ENCODE measurements at places on chromosomes 16 and 17.

GRCh38 chr17:55330344-55330933, 65.7 kb downstream of the HLF start:
- DNase-seq, result no peak

DNA sequence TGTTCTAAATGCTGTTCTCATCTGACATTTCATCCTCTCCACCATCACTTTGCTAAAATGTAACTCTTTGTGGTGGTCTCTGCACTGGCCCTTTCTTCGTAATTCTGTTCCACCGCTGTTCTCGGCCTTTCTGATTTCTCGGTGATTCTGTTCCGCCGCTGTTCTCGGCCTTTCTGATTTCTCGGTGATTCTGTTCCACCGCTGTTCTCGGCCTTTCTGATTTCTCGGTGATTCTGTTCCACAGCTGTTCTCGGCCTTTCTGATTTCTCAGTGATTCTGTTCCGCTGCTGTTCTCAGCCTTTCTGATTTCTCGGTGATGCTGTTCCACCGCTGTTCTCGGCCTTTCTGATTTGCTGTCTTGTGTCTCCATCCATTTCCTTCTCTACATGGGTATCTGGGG, 12.3 kb downstream of the FOXF1 start:
- no peak for DNase-seq

DNA sequence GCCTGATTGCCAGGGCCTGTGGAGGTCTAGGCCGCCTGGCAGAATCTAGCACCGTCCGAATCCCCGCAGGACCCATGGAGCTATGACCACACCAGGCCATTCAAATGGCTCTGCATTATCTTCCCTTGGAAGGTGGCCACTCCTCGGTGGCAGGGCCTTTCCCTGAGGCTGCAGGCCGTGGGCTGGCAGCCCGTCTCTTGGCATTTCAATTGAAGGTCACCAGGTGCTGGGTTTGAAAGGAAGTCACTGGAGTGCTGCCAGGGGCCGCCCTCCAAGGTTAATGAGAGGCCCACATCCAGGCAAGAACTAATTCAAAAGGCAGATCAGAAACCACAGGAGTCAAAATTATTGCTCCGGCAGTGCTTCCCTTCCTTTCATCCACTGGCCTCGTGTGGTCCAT, 27.7 kb upstream of the CACNG5 start:
- no peak for DNase-seq

DNA sequence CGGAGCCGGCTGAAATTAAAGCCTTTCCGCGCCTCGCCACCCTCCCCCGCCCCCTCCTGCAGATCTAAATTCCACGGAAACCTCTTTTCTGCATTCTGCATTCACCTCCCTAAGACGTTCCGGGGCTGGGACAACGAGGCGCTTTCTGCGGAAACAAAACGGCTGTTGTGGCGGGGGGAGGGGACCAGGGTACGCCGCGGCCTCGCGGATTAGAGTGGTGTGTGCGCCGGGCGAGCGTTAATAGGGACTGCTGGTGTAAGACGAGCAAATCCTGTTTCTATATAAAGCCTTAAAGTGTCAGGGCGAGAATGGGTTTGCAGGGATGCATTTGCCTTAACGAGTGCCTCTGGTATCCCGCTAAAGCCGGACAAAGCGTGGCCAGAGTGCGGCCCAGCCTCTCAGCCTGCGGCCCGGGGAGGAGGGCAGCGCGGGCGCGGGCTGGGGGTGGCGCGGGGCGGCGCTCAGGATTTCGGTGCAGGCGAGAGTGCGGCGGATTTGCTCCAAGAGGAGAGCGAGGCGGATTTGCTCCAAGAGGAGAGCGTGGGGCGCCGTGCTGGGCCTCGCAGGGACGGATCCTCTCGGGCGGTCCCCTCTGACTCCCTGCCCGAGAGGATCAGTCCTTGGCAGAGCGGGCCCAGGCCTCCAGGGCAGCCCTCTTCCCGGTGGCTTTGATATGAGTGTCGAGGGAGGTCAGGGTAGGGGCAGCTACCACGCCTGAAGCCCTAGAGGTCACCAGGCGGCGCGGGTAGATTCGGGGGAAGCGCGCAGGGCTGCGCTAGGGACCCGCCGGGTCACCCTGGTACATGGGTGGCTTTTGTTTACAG, 5.1 kb downstream of the BAHCC1 start:
- DNase-seq, result no peak

DNA sequence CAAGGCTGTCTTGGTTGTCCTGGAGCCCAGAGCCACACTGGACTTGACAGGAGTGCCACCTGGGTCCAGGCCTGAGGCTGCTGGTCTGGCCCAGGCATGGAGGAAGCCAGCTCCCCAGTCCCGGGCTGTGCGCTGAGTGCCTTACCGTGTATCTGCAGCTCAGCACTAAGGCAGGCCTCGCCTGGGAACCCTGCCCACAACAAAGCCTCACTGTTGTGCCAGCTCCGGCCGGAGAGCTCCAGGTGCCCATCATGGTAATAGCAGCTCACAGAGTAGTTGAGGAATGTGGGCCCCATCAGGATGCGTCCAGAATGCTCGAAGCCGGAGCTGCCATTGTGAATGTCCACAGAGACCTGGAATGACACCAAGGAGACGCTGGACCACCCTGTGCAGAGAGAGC, 72.2 kb downstream of the RMI2 start:
- no peak for DNase-seq

GRCh38 chr17:63492940-63493339, 16.1 kb downstream of the ACE start:
- DNase-seq, result no peak
